ENCODE measurements at places on chromosomes 11 and 22. TPM values are rescaled to one million over a fixed set of nuclear protein-coding genes. Genes with fewer than 3 reads are reported as not detected.

The RASL10A gene
- total RNA-seq = not detected

DNA sequence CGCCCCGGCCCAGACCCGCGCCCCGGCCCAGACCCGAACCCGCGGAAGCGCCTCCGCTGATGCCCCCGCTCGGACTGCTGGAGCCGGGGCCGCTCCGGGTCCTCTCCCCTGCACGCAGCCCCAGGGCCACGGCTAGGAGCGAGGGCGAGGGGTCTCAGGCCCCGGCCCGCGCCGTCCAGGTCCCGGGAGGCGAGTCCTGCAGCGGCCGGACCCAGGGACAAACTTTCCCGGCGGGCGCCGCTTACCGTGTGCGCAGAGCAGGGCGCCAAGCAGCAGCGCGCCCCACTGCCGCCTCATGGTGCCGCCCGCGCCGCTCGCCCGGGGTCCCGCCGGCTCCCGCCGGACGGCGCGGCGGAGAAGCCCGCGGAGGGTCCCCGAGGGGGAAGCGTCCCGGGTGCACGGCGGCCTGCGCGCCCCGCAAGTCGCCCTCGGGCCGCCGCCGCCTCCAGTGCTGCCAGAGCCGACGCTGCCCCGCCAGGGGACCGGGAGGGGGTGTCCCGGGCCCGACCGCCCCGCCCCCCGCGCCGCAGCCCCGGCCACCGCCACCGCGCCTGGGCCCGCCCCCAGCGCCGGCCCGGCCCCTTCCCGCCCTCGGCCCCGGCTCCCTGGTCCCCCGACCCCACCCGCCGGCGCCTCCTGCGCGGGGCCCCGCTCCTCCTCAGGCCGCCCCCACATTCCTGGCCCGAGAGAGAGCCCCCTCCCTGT lies at the start of gene LRP4:
Gene LRP4, minus strand, starts transcription at position 468 of the 705 bp plus-strand sequence. Its CDS starts 171 bp downstream, at position 297.
- no peak for DNase-seq

- DNase-seq = no peak
These were observed 6.9 kb upstream of the COPB1 start for GRCh38 chr11:14506532-14506931.

DNA sequence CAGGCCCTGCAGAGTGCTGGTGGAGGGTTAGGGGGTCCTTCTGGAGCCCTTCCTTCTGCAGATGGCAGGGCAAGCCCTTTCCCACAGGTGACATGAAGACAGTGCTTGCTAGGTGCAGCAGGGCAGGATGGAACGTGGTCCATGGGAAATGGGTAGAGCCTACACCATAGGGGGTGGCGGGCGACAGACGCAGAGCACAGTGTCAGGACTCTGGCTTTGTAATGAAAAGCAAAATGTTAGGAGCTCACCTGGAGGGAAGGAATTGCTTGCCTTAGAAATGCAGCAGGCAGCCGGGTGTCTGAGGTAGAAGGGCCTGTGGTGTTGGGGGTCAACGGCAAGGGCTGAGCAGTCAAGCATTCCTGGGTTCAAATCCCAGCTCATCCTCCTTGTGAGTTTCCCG lies 54.9 kb downstream of the ARHGAP8 start:
- DNase-seq = no peak

DNA sequence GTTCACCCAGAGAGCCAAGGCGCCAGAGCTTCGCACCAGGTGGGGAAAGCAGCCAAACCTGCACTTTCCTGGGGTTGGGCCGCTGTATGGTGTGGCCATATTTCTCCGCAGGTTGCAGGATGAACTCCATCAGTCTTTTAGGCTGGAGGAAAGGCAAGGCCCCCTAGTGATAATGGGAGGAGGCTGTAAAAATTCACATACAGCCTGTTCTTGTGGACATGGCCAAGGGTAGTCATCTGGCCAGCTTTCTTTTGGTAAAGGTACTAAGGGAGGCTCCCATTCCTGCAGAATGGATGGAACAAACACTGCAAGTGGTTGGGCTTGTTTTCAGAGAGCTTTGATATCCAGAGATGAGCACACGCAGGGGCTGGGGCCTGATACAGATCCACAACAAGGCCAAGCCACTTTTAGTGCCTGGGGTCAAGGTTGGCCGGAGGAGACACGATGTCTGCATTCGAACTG lies 29.6 kb downstream of the C22orf31 start:
- no peak for DNase-seq

GRCh38 chr22:19892257-19892879 lies 37.7 kb upstream of the GNB1L start:
- peak; percentile 17 for DNase-seq

DNA sequence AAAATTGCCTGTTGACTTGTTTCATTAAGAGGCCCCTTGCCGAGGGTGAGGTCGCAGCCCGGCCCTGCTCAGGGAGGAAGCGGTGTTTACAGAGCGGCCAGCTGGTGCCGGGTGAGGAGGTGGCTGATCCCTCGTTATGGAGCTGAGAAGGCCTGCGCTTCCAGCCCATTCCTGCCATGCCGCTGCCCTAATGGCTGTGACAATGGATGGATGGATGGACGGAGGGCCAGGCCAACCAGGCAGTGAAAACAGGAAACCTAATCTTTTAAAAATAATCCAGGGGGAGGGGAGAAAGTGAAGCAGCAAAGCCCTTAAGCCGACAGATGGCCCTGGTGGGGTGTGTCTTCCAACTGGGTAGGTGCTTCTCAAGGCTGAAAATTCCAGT lies 38.5 kb downstream of the BCR start:
- peak; percentile 81 for DNase-seq

The IGF2 gene
- 2.0 TPM for total RNA-seq

- no peak for DNase-seq
These were observed at the start of gene C11orf16 for GRCh38 chr11:8932564-8933180. Gene C11orf16 (minus strand): TSS chr11:8932947. CDS start chr11:8932308, 639 bp downstream.

DNA sequence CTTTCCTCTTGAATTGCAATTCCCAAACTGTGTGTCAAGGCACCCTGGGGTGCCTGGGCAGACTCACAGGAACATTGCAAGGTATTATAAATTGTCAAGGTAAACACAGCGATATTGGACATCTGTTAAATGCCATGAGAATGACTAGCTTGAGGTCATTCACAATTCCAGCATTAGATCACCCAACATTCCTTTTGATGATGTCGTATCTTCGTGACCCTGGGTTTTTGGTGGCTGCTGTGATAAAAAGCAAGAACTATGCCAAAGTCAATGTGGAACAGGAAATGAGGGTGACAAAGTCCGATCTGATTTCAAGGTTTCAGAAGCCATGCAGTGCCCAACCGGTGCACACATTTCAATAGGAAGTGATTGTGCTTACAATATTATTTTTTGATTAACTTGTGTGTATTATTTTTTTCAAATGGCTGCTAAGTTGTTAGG lies 458.4 kb downstream of the MIAT start:
- peak; percentile 83 for DNase-seq

DNA sequence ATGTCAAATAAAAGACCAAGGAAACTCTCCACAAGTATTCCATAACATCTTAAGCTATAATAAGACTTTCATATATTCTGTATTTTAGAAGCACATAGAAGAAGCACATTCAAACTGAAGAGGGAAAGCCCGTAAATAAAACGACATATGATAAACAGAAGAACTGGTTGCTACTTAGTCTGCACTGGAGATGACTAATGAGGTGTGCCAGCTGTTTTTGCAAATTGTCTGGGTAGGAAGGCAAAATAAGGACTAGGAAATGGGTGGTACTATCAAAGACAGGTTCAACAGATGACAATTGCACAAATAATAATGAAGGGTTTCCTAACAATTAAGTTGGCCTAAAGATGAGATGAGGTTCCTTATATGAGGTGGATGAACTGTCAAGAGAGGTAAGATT lies 593.2 kb upstream of the CCDC179 start:
- DNase-seq = no peak

The B3GAT3 gene
- total RNA-seq = 26.0 TPM

The CCDC87 gene
- 0.04 TPM for total RNA-seq

The TSPAN18 gene
- 0.83 TPM for total RNA-seq

GRCh38 chr11:43316451-43316850 lies 4.7 kb downstream of the API5 start:
- DNase-seq = peak; percentile 71

The ASRGL1 gene
- total RNA-seq = 10.6 TPM

DNA sequence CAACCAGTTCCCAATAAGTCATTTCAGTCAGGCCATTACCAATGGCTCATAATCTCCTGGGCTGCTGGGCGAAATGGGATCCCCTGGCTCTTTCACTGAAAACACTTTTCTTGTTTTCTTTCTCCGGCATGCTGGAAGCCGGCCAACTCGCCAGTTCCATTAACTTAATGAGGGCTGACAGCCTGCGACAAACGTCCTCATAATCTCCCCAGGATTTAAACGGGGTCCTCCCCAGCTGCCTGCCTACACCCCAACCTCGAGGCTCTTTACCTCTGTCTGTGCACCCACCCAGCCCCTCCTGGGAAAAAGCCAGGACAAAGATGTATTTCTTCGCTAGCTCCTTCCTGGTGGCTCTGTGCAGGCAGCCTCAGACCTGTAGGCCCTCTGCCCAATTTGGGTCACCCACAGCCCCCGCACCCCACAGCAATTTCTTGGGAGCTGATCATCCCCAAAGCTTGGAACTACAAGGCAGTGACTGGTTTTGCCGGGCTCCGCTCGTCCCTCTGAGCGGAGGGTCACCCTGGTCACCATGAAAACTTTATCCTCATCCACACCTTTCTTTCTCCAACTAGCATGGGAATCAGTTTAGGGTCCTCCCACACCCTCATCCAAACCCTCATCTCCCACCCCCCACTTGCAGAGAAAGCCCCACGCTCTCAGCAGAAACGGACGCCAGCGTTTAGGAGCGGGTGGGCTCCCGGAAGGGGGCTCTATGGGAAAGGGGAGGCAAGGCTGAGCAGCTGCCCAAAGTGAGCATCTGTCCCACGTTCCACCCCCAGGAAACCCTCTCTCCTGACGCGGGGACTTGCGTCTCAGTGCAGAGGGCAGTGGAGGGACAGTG lies 51.1 kb upstream of the KCNQ1OT1 start:
- DNase-seq = no peak

The APOC3 gene
- total RNA-seq = not detected

GRCh38 chr11:68255526-68255925 lies 16.2 kb downstream of the C11orf24 start:
- no peak for DNase-seq

GRCh38 chr22:31173386-31174145 lies 13.6 kb downstream of the RNF185 start:
- peak; percentile 23 for DNase-seq

The CRYBB3 gene
- total RNA-seq = not detected

The LINC01488 gene
- not detected for total RNA-seq

- no peak for DNase-seq
These were observed 9.7 kb downstream of the CLMP start for GRCh38 chr11:123185326-123185725.
